Fibroblast of gingiva (primary cell): ENCODE measurements at places on chromosomes 7 and 10.

- no peak for DNase-seq
Measured at GRCh38 chr10:101536800-101537199, 51.3 kb downstream of the POLL start.

GRCh38 chr10:95242581-95243317, 48.1 kb downstream of the PDLIM1 start:
- DNase-seq, result peak; percentile 49

DNA sequence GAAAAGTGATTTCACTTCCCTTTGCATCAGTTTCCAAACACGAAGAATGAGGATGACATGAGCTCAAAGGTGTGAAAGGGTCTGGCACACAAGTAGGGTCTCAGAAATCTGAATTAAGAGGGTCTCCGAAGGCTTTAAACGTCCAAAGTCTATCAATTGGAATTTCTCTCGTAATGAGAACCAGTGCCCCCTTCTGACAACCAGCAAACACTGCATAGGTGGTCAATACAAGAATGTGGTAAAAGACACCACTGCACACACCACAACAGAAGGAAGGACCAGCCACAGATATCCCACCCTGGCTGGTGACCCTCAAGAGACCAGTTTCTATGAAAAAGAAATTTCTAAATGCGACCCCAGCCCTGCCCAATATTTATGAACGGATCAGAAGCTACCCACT, 78.1 kb downstream of the CALN1 start:
- no peak for DNase-seq

DNA sequence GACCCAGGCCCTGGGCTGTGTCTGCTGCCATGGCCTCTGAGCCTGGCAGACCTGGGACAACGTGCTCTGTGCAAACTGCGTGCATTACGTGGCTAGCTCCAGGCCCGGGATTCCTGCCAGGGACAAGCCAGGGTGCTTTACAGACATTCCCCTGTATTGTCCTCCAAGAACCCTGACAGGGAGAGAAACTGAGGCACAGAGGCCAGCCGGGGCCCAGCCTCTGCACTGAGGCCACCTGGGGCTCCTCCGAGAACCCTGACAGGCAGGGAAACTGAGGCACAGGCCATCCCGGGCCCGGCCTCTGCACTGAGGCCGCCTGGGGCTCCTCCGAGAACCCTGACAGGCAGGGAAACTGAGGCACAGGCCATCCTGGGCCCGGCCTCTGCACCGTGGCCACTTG, 64.9 kb downstream of the CFAP46 start:
- no peak for DNase-seq

- DNase-seq, result no peak
Measured at GRCh38 chr7:135194494-135195095, 16.7 kb downstream of the WDR91 start.

GRCh38 chr10:84292502-84292901, 35.9 kb upstream of the CCSER2 start:
- no peak for DNase-seq

GRCh38 chr10:3749600-3749999, 35.4 kb downstream of the KLF6 start:
- DNase-seq, result peak; percentile 48

DNA sequence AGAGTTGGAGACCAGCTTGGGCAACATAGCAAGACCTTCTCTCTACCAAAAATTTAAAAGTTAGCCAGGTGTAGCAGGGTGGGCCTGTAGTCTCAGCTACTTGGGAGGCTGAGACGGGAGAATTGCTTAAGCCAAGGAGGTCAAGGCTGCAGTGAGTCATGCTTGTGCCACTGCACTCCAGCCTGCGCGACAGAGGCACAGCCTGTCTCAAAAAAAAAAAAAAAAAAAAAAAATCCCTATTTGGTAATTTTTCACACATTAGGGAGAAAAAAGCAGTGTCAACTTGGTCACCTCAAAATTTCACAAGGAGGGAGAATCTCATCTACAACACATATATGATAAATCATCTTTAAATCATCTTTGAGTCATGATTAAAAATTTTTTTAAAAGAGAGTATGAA, 6.4 kb upstream of the ZNF398 start:
- peak; percentile 16 for DNase-seq

GRCh38 chr7:118615-119391, 73.6 kb upstream of the FAM20C start:
- no peak for DNase-seq

DNA sequence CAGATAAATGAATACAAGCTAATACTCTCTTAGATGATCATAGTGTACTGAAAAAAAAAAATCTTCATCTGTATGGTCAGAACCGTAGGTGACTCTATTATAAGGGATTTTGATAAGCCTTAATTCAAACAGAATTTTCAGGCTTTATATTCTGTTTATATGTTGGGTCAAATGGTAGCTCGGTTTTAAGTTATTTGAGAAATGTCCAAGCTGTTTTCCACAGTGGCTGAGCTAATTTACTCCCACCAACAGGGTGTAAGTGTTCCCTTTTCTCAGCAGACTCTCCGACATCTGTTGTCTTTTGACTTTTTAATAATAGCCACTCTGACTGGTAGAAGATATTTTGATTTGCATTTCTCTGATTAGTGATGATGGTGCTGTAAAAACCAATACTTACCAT, 328.8 kb upstream of the MAGI2 start:
- DNase-seq, result no peak

GRCh38 chr10:131451407-131452015, 140.0 kb upstream of the TCERG1L start:
- no peak for DNase-seq

DNA sequence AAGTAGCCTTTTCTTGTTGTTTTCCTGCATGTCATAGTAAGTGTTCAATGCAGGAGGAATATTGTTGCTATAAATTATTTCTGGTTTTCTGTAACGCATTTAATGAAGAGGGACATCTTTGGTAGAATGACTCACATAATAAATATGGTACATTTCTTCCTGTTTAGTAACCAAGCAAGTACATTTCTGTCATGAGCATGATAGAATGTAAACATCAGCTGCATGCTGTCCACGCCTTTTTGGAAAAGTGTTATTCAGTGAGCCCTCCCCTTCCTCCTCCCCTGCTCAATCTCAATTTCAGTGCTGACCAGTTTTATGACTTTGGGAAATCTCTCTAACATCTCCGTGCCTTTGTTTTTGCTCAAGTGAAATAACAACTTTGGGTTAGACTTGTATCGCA, 664.0 kb downstream of the XPNPEP1 start:
- DNase-seq, result peak; percentile 3

- no peak for DNase-seq
Measured at GRCh38 chr7:112286250-112287086, 80.0 kb downstream of the ZNF277 start.

- DNase-seq, result no peak
Measured at GRCh38 chr7:114755856-114756255, 166.0 kb upstream of the MDFIC start.

DNA sequence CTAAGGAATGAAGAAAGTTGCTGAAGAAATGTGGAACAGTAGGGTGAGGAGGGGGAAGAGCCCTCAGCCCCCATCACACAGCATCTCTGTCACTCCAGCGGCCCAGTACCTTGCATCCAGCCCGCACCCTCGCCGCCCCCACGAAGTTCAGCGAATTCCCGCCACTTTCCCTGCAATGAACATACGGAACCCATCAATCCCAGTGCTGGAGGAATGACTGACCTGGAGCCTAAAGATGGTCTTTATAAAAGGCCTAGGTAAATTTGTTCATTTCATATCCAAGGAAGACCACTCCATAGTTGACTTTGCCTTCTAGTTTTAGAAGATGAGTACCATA, 779 bp upstream of the KIF5B start:
- DNase-seq, result no peak

DNA sequence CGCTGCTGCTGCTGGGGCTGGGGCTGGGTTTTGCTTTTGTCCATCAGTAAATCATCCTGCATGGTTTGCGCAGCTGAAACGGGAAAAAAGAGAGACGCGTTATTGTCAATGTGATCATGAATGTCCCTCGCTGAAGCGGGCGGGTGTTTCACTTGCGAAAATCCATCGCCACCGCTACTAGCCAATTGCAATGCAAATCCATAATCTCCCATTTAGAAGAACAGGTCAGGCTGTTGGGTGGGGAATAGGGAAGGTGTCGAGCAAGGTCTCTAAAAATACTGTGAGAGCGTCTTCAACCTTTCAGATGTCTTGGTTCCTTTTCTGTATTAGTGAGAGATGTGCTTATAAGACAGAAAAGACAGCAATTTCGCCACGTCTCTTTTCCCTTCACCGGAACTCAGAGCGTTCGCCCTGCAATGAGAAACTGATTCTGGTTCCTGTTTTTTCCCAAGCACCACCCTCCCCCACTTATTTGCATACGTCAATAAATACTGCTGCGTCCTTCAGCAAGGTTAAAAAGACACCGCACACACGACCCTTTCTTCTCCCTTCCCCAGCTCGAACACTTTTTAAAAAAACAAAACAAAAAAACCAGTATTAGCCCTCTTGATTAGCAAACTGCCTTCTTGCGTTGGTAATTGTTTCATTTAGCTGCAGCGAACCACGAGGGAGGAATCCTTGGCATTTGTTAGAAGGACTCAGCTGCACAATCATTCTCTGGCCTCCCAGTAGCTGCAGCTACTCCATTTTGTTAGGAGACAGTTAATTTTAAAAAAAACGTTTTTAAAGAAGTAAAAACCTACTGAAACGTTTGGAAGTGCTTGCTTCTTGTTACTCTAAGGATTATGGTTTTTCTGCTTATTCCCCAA, 50.4 kb downstream of the CPEB3 start:
- peak; percentile 62 for DNase-seq

GRCh38 chr7:153408360-153409335, 643.5 kb upstream of the DPP6 start:
- no peak for DNase-seq

GRCh38 chr7:47582764-47583738, 1.1 kb upstream of the TNS3 start:
- DNase-seq, result no peak
